ENCODE measurements at places on chromosomes 12 and 14.
A peak's percentile ranks its signal among the peaks of the same experiment; 100 is the strongest.

DNA sequence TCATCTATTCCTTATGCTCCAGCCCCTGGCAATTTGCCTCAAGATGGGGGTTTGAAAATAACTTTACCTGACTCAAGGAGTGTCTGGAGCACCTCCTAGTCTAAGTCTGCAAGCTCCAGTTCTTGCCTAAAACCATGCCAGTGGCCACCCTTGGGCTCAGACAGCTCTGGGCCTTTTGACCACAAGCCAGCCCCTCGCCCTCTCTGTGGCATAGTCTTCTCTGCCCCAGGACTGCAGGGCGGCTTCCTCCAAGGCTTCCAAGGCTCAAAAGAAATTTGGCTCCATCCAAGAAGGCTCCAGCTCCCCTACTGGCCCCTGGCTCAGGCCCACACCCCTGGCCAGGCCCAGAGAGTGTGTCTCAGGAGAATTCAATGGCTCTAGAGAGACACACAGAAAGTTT lies 14.8 kb downstream of the ACVRL1 start:
- DNase-seq = no peak

GRCh38 chr12:59068436-59068835 lies 148.1 kb upstream of the LRIG3 start:
- DNase-seq = no peak

DNA sequence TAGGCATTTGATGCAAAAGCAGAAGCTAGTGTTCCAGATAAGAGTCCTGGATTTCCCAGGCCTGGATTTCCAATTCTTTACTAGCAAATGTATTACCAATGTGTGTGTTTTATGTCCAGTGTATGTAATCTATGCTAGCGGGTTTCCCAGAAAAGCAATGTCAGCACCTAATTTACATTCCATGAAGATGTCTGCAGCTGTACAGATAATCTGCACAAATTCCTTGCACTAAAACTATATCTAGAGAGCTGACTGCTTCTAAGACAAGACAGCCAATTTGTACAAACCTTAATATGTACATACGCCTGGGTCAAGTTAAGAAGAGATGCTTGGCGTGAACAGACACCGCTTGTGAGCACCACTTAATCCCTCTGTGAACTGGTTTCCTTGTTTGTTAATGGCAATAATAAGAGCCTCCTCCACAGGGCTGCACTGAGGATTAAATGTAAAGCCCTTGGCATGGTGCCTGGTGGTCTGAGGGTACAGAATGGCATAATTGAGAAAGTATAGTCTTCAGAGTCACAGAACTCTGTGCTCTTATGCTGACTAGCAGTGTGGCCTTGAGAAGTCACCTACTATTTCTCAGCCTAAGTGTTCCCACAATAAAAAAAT lies 185.6 kb downstream of the EPS8 start:
- peak; percentile 17 for DNase-seq

DNA sequence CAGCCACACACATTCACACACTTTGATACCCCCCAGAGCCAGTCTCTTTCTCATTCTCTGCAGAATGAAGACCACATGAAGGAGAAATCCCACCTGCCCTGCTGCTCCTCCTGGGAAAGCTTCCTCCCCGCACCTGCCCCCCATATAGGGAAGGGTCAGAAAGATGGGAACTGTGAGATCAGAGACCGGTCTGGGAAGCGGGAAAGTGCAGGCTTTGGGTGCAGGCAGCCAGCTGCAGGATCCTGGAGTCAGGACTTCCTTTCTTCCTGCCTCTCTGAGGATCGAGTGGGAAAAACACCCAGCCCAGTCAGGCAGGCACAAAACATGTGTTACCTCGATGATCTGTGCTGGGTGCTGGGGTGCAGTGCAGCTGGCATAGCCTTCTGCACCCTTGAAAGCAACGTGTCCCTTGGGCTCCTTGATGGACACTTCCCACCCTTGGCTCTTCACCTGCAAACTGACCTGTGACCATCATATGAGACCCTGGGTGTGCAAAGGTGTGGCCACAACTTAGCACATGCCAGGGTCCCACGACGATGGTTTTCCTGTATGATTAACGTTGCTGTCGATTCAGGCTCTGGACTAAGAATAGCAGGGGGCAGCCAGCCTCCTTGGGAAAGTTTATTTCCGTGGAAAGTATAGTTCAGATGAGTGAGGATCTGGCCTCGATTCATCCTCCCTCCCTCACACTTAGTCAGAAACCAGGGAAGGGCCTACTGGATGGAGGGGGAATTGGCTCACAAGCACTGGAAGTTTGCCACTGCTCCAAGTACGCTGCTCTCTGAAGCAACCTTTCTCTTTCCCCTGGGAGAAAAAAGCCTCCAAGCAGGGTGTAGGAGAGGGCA lies 105.4 kb upstream of the MED13L start:
- no peak for DNase-seq

DNA sequence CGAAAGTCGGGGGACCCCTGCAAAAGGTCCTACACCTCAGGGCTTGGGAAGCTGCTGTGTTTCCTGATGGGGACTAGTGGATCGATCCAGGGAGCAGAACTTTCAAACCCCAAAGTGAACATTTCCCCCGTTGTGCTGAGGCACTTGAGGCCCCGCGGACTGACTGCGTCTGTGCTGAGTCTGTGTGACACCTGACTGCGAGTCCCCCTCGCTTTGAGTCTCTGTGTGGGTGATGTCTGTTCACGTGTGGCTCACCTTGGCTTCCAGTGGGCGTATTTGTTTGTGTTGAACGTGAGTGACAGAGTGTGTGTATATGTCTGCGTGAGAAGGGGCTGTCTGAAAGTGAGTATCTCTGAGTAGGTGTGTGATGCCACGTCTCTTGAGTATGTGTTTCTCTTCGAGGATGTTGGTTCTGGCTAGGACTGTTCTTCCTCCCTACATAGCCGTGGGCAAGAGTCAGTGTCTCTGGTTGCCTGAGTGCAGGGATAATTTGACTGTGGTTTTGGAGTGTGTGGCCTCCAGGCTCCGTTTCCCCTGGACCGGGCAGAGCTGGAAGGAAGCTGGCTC lies 1.3 kb downstream of the TEAD4 start:
- DNase-seq = no peak

- DNase-seq = no peak
Measured at GRCh38 chr12:68225576-68226476, at the start of gene IL26. IL26 (minus strand) TSS chr12:68225810; CDS start chr12:68225756, 54 bp downstream.

DNA sequence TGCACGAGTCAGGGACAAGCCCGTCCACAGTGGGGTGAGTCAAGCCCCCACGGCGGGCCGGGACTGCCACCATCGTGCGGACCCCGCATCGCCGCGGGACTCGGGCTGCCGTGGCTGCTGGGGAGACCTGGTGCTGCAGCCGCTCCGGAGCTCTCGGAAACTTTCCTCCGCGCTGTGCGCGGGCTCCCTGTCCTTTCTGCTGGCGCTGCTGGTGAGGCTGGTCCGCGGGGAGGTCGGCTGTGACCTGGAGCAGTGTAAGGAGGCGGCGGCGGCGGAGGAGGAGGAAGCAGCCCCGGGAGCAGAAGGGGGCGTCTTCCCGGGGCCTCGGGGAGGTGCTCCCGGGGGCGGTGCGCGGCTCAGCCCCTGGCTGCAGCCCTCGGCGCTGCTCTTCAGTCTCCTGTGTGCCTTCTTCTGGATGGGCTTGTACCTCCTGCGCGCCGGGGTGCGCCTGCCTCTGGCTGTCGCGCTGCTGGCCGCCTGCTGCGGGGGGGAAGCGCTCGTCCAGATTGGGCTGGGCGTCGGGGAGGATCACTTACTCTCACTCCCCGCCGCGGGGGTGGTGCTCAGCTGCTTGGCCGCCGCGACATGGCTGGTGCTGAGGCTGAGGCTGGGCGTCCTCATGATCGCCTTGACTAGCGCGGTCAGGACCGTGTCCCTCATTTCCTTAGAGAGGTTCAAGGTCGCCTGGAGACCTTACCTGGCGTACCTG lies 1.1 kb downstream of the PDE3A start:
- DNase-seq = no peak

DNA sequence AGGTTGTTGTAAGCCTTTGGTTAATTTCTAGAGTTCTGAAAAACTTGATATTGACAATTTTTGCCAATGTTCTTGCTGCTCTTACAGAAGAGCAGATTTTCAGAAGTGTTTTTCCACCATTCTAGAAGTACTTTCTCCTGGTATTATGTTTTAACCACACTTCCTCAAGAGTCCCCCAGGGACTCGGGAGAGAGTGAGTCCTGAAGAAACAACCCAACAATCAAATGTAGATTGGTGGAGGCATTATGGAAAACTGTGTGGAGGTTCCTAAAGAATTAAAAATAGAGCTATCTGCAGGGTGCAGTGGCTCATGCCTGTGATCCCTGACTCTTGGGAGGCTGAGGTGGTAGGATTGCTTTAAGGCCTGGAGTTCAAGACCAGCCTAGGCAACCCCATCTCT lies 26.7 kb downstream of the OR10P1 start:
- DNase-seq = no peak

GRCh38 chr12:509500-509899 lies 49.8 kb downstream of the B4GALNT3 start:
- DNase-seq = no peak

- peak; percentile 44 for DNase-seq
Measured at GRCh38 chr12:121483949-121484348, 84.0 kb downstream of the RNF34 start.

Data from NCI-H2107 (cell line).